ENCODE measurements at places on chromosomes 3 and 15. TPM values are rescaled to one million over a fixed set of nuclear protein-coding genes. Genes with fewer than 3 reads are reported as not detected.
A peak's percentile ranks its signal among the peaks of the same experiment; 100 is the strongest.

SLC9C1 gene
- total RNA-seq = not detected

CCR9 gene
- not detected for total RNA-seq

RAD51 gene
- 0.53 TPM for total RNA-seq

THRB gene
- total RNA-seq = 9.0 TPM

PLSCR5 gene
- not detected for total RNA-seq

CCK gene
- 1.1 TPM for total RNA-seq

SERPINI2 gene
- total RNA-seq = not detected

WDR72 gene
- total RNA-seq = 0.13 TPM

NMNAT3 gene
- 3.9 TPM for total RNA-seq

ZPLD1 gene
- 2.6 TPM for total RNA-seq

KBTBD13 gene
- not detected for total RNA-seq

GRCh38 chr15:27889258-27889657 lies 209.9 kb downstream of the OCA2 start:
- peak; percentile 85 for DNase-seq

DNA sequence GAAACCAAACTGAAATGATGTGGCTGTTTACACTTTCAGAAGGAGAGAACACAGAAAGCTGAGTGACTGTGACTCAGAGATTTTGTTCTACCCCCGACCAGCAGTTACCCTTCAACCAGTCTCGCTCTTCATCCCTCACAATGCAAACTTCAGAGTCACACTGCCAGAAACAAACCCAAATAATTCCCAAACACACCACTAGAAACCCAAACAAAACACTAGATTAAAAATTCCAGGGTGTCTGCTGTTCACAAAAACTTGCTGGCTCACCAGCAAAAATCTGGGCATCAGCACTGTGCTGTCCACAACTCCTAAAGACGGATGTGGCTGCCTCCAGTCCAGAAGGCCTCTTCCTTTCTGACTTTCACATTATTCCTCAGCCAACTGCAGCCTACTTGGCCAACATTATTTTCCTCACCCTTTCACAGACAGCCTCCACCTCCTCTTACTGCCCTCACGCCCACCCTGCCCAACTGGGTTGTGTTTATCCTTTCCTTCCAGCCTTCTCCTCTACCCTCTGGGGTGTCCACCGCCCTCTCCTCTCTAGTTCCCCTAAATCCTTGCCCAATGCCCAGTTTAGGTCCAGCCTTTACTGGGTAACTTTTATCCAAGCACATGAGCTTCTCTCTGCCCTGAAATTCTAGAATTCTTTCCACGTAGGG lies 71.4 kb downstream of the MECOM start:
- no peak for DNase-seq

- peak; percentile 71 for DNase-seq
Measured at GRCh38 chr15:74422652-74423430, 10.9 kb downstream of the SEMA7A start.

GRCh38 chr3:5717254-5717653 lies 529.7 kb downstream of the EDEM1 start:
- DNase-seq = no peak

GRCh38 chr3:78605178-78605577 lies 1162.6 kb downstream of the ROBO1 start:
- no peak for DNase-seq

DNA sequence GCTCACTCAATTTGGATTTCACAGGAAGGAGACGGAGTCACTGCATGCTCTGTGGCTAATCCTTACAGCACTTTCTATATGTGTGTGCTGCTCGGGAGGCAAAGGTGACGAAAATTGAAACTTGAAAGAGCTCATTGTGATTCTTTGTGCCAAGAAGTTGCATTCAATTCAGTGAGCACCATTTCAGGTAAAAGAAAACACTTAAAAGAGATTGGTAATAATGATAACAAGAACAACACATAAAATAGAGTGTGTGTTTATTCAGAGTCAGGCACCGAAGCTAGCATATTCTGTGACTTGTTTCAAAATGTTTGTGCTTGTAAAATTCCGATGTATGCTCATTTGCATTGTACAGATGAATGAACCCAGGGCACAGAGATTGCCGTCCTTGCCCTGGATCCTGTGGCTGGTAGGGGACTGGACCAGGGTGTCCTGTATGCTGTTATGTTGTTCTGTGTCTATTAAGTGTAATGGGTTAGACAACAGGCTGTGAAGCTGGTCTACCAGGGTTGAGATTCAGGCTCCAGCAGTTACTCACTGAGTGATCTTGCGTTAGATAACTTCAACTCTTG lies 193.3 kb upstream of the PROK2 start:
- no peak for DNase-seq

DNA sequence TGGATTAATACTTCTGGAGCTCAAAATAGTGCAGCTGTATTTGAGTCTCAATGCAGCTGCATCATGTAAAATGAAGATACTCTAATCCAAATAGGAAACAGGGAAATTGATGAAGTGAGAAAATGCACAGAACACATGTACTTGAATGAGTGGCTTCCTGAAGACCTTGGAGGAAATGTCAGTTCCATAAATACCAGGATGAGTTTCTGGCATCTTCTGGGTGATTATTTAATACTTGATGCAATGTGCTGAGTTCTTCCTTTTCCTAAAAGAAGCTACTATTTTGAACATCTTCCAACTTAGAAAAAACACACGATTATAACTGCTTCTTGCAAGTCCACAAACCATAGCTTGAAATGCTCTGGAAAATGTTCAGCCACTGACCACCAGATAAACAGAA lies 162.8 kb downstream of the SLC9A9 start:
- DNase-seq = no peak

DNA sequence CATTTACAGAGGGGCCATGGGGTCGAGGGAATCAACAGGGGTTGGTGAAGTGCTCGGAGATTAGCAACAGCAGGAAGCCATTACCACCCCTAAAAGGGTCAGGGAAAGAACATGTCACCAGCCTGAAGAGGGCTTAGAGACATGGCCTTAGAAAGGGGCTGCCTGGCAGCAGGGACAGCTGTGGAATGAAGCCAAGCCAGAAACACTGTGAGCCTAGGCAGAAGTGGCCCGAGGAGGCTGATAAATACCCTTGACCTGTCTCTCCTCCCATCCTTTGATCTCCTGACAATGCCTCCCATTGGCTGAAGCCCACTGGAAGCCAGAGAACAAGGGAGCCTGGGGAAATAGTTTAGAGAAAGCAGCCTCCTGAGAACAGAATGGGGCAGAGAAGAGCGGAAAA lies 31.4 kb downstream of the GPD1L start:
- no peak for DNase-seq

GRCh38 chr3:89250742-89251141 lies 143.3 kb downstream of the EPHA3 start:
- no peak for DNase-seq

GRCh38 chr3:192130534-192131132 lies 596.7 kb downstream of the FGF12 start:
- DNase-seq = peak; percentile 53

GRCh38 chr15:100059094-100059493 lies 282.7 kb downstream of the ADAMTS17 start:
- DNase-seq = no peak

DNA sequence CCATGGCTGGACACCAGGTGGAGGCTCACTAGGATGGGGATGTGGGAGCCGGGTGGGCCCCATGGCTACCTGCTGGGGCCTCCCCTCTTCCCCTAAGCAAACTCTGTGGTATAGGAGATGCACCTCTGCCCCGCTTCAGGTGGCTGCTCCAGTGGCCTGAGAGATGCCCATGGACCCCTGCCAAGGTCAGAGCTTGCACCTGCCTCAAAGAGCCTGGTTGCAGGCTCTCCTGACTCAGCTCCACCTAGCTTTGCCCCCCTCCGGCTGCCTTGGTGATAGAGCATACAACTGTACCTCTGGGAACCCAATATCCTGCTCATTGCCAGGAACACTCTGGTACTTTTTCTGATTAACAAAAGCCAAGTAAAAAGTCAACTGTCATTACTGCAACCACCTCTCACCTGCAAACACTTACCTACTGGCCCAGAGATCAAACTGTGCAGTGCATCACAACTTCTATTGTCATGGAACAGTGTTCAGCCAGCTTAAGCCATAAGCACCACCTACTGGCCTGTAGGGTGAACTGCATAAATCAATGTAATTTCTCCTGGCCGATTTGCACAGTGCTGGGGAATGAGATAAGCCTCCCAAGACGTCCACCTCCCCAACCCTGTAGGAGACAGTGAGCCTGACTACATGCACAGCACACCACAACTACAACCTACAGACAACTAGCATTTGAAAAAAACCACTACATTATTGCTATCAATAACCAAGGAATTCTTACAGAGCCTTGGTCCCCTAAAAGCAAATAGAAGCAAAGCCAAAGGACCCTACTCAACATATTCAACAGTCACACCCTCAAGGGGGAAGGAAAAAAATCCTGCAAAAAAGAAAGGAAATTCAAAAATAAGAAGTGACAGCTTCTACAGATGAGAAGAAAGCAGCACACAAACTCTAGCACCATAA lies 352.4 kb upstream of the ARHGEF26 start:
- DNase-seq = peak; percentile 56

- DNase-seq = no peak
Measured at GRCh38 chr3:49471856-49472495, 1.9 kb downstream of the DAG1 start.

DNA sequence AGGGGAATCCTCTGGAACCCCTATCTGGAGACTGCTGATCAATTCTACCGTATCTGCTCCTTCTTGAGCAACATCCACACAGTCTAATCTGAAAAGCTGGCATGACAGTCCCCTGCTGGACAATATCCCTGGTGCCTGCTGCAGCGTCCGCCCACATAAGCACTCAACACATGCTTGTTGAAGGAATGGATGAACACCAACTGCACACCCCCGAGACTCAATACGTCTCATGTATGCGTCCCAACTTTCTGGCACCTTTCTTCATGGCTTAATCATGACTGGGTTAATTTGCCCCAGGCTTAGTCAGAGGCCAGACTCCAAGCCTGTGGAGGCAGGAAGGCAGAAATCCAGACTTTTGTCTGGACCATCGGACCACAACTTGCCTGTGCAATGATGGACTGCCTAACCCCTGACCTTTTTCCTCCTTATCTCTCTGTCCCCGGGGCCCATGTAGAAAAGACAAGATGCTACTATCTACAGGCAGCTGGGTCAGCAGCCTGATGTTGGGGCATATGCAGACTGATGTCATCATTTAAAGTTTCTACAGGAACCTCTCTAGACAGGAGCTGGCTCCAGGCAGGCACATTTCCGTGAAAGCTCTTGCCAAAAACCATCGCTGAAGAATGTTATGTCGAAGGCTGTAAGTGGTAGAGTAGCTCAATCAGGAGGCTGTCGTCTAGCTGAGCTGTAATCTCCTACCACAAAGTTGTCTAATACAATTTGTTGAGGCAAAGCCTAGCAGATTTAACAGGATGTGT lies 114.1 kb upstream of the TPM1 start:
- DNase-seq = peak; percentile 98

DNA sequence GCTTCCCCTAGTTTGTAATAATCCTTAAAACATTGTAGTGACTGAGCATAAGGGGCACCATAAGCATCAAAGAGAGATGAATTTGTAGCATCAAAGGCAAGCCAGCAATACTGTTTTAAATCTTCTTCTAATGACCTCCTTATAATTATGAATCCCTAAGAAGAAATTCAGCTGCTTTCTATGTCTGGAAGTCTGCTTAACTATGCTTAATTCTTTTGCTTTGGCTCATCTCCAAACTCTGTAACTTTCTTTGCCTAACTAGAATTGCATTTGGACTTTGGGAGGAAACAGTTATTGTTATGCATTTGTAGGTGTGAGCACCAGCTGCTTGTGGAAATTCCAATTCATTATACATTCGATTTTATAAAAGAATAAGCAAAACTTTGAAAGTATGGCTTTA lies 117.7 kb upstream of the SPATA16 start:
- no peak for DNase-seq

GRCh38 chr3:171960159-171960558 lies 79.2 kb upstream of the FNDC3B start:
- no peak for DNase-seq

All from bronchial epithelial cell (primary cell).